Chondrocyte (in vitro differentiated cells): ENCODE measurements at places on chromosomes 13 and 19. TPM values are rescaled to one million over a fixed set of nuclear protein-coding genes. Genes with fewer than 3 reads are reported as not detected.

GRCh38 chr19:11685676-11686650, 52.8 kb downstream of the ZNF823 start:
- no peaks in the 10 kb centered on the region for H3K4me1 ChIP-seq
- no peaks in the 10 kb centered on the region for H3K27me3 ChIP-seq
- DNase-seq: no peak
- no peak overlapping the region for H3K27ac ChIP-seq

DNA sequence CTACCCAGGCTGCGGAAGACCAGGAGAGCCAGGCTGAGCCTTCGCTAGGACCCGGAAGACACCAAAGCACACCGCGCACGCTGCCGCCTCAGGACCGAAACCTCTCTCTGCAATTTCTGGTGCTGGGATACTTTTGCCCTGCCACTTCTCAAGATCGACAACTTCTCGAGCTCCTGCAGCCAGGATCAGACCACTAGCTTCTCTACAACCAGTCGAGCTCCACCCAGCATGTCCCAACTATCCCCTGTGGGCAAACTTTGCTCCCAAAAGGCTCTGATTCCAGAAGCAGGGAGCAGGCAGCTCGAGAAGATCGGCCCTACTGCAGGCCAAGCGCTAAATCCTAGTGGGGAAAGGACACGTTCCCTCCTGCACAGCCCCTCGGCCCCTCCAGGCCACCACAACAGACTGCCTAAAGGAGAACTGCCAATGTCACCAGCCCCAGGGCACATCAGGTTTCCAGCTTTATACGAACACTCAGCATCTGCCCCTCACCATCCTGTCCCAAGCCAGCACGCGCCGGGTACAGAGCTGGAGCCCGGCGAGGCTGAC, 979 bp downstream of the AKAP8 start:
- H3K4me1 ChIP-seq: peaks cover 41% of the 10 kb centered on the region
- peaks cover 2% of the 10 kb centered on the region for H3K36me3 ChIP-seq
- peak overlapping the region; percentile 88 for H3K4me3 ChIP-seq
- peak; percentile 73 for DNase-seq
- no peaks in the 10 kb centered on the region for H3K27me3 ChIP-seq

The ZFP30 gene
- total RNA-seq: 10.7 to 18.3 TPM (median 15.1 TPM) in 3 replicates

DNA sequence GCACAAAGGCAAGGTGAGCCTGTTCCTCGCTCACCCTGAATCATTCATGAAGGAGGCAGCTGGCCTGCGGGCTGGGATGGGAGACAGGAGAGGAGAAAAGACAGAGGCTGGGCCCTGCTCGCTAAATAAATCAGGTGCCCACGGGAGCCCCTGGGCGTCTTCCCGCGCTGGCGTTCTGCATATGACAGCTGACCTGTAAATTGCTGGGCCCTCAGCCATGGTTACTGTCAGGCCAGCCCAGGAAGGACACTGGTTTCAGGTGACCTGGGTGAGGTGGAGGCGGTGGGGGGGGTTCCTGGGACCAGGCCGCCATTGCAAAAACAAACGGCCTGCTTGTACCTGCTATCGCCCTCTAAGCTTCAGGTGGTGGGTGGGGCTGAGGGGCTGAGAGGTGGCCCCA, 3.4 kb upstream of the PTBP1 start:
- no peak overlapping the region for H3K4me3 ChIP-seq
- H3K27ac ChIP-seq: no peak overlapping the region
- H3K27me3 ChIP-seq: no peaks in the 10 kb centered on the region
- peak; percentile 87 for DNase-seq
